ENCODE measurements at places on chromosomes 2 and 18.

DNA sequence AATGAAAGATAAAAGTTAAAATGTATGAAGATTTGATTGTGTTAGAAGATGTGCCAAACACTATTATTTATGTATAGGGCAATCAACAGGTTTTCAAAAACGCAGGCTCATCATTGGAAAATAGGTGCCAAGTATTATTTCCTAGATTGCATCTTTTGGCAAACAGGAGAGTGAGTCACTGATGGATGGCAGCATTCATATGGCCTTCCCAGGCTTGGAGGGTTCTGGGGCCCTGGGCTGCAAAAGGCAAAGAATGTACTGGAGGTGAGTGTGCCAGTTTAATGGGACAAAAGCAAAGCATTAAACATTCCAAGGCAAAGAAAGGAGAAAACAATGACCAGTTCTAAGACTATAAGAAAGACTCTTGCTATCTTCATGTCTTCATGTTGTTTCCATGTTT lies 379.4 kb downstream of the RIT2 start:
- DNase-seq = no peak

GRCh38 chr2:46098621-46099062 lies 198.6 kb upstream of the EPAS1 start:
- DNase-seq = no peak

DNA sequence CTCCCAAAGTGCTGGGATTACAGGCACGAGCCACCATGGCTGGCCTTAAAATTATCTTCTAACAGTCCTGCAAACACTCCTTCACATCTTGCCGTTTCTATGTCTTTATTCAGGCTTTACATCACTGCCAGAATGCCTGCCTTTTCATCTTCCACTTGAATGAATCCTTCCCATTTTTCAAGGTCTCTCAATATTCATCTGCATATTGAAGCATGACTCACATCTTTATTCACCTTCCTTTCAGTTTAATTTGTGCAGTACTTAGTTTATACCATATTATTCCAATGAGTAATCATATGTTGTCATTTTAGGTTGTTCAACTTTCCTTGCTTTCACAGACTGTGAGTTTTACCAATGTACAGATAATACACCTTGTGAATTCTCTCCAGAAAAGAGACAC lies 510.1 kb upstream of the PIK3C3 start:
- no peak for DNase-seq

DNA sequence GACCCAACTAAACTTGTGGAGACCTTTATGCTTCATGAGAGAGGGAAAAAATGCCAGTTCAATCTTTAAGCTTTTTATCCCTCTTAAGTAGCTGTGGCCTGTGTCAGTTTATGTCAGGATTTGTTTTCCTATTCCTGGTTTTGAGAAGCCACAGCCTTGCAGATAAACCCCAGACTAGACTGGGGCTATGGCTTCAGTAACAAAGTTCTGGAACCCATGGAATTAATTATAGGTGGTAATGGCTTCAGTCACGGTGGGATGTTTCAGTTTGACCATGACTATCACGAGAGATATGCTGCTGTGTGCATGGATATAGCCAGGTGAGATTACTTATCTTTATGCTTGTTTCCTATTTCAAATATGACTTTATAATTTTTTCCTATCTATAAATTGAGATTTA lies 134.8 kb downstream of the RAPGEF4 start:
- DNase-seq = no peak

DNA sequence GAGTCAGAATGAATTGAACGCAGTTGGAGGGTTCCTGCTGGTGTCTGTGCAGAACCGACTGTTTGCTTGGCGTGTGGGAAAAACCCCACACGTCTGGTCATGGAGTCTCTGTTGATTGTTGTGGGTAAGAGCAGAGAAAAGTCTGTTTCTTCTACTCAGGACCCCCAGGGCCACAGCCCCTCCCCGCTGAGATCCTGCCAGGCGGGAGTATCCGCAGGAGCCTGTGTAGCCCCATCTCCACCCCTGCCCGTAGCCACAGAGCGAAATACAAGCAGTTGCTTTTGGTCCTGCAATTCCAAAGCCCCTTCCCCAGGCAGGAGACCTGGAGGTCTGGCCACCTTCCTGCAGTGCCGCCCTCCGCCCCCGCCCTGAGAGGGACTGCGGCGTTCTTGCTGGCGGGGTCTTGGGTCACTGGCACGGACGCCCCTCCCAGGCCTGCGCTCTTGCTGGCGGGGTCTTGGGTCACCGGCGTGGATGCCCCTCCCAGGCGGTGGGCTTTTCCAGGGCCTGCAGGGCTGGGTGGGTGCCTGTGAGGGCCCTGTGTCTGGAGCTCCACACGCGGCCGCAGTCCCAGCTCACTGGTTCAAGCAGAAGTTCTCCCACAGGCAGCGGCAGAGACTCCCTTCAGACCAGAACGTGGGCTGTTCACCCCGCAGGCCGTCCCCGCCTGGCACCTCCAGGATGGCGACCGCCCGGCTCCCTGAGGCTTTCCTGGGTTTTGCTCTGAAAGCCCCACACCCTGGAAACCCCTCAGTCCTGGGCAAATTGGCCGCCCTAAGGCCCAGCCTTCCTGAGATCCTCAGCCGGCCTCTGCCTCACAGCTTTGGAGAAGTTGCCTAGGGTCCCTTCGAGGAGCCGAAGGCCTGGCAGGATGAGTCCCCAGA lies 76.0 kb upstream of the CTDP1 start:
- DNase-seq = no peak

DNA sequence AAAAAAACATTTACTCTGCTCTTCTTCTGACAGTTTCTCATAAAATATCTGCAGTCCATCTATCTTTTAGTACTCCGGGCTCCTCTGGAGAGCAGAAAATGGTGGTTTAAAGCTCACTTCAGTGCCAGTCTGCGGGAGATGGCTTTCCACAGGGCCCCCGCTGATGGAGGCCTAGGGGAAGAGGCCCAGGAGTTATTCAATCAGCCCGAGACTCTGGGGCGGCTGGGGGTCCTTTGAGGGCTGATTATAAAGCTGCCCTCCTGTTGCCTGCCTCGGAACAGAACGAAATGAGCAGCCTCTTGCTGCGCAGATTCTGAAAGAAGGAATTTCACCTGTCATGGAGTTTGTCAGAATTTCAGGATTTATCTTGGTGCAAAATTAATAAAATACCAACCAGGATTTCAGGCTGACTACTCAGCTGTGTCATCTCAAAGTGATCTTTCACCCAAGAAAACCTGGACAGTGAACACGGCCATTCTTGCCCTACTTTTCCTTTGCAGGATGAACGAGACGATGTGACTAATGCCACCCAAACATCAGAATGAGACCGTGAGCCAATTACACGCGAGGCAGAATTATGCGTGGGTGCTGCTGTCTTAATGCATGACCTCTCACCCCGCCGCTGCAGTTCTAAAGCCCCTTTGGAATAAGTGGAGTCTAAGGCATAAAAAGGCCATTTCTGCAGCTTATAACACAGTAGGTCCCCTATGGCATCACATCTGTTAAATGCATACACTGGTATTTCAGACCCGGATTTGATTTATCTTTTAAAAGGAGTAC lies 273.8 kb downstream of the ZNF521 start:
- no peak for DNase-seq
